Renal cortex interstitium (tissue), 15 donors: ENCODE measurements at places on chromosomes 13 and 19. TPM values are rescaled to one million over a fixed set of nuclear protein-coding genes. Genes with fewer than 3 reads are reported as not detected.

The ZNF766 gene
- 18.6 TPM for polyA plus RNA-seq

The FGF22 gene
- polyA plus RNA-seq: 0.31 TPM

The IFT88 gene
- 42.8 TPM for polyA plus RNA-seq

The MBD3L3 gene
- polyA plus RNA-seq: not detected

DNA sequence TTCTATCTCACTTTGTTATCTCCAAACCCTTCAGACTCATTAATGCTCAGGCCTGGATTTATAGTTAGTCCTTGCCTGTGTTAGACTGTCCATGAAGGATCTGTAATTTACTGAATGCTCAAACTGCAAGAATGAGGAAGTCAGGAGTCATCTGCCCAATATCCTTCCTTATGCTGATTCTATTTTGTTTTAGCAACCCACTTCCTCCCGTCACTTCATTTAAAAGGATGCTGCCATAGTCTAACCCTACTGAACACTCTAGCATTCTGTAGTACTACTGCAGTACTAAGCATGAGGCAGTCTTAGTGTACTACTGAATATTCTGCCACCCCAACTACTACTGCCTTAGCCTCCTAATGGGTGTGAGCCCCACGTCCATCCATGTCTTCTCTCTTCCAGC lies 1.5 kb downstream of the FCAR start:
- no peak for DNase-seq

DNA sequence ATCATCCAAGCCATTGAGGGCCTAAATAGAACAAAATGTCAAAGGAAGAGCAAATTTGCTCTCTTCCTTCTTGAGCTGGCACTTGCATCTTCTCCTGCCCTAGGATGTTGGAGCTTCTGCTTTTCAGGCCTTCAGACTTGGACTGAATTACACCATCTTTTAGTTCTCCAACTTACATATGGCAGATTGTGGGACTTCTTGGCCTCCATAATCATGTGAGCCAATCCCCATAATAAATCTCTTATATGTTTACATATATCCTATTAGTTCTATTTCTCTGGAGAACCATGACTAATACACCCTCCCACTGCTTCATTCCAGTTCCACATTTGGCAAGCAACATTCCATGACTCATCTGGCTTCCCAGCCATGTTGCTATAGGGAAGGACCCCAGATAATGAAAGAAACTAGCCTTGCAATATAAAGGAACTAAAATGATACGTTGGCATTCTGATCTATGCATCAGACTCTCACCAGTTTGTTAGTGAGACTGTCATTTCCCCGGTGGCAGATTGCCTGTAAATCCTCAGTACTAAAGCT lies 11.0 kb upstream of the ACOD1 start:
- no peak for DNase-seq

- DNase-seq: no peak
Measured at GRCh38 chr19:45305421-45305820, 17.3 kb downstream of the CKM start.

- no peak for DNase-seq
Measured at GRCh38 chr19:38977445-38978325, 2.1 kb upstream of the FBXO17 start.

DNA sequence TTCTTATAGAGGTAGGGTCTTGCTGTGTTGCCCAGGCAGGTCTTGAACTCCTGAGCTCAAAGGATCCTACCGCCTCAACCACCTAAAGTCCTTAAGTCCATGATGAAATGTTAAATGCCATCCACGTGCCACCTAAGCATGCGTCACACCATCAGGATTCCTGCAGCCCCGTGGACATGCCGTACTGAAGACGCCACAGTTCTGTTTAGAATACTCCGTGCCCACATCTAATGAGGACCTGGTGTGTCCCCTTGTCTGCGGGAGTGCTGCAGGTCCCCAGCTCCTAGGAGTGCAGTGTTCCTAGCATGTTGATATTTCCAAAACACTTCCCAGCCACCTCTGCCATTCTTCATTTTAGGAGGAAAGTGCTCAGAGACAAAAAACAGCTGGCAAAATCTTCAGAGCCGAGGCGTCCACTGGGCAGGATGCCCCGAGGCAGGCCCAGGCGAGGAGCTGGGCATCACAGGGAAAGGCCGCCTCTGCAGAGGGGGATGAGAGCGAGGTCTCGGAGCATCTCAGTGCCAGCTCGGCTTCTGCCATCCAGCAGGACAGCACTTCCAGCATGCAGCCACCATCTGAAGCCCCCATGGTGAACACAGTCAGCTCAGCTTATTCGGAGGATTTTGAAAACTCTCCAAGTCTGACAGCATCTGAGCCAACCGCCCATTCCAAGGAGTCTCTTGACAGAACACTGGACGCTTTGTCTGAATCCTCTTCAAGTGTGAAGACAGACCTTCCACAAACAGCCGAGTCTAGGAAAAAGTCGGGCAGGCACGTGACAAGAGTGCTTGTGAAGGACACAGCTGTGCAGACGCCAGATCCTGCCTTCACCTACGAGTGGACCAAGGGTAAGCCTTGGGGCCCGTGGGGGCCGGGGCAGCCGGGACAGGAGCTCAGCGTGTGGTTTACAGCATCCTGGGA lies 13.2 kb downstream of the C19orf44 start:
- no peak for DNase-seq

GRCh38 chr19:17673937-17674799 lies 14.0 kb downstream of the UNC13A start:
- DNase-seq: no peak

DNA sequence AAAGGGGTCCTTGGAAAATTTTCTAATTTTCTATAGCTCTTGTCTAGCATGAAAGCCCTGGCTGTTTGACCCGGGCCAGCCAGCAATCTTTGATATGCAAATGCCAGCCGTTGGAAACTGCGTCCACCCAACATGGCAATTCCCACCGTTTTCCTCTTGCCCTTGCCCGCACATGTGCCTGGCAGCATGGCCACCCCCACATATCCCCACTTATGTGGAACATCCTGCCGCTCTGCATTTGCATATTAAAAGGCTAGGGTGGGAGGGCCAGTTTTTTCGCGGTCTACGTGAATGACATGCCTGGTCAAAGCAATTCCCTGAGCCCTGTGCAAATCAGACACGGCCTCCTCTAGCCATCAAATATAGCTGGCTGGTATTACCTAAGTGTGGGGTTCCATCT lies 110.3 kb upstream of the TDRD3 start:
- no peak for DNase-seq

- DNase-seq: no peak
Measured at GRCh38 chr19:1218751-1219567, 13.4 kb downstream of the STK11 start.

- no peak for DNase-seq
Measured at GRCh38 chr19:290372-291005, 714 bp downstream of the PLPP2 start.

DNA sequence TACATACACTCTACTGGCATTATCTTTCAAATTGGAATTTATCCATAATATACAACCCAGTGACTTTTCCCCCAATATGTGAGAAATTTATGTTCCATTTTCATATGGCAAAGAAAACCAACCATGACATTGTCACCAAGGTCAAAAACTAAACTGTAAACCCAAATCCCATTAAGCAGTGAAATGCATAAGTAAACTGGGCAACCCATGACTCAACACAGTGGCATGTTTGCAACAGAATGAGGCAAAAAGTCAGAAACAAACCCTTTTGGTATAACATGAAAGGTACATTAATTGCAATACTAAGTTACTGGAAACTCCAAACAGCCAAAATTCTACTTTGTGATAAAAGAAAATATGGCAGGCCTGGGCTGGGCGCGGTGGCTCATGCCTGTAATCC lies 4.9 kb downstream of the ZNF878 start:
- DNase-seq: no peak

GRCh38 chr13:91136806-91137205 lies 210.7 kb upstream of the MIR17HG start:
- DNase-seq: no peak

GRCh38 chr13:24605923-24606372 lies 74.3 kb upstream of the ATP12A start:
- DNase-seq: no peak
